NCI-H2081 treated with DMSO at 0.1 percent for 48 hours (cell line): ENCODE measurements at places on chromosomes 3 and 15.

DNA sequence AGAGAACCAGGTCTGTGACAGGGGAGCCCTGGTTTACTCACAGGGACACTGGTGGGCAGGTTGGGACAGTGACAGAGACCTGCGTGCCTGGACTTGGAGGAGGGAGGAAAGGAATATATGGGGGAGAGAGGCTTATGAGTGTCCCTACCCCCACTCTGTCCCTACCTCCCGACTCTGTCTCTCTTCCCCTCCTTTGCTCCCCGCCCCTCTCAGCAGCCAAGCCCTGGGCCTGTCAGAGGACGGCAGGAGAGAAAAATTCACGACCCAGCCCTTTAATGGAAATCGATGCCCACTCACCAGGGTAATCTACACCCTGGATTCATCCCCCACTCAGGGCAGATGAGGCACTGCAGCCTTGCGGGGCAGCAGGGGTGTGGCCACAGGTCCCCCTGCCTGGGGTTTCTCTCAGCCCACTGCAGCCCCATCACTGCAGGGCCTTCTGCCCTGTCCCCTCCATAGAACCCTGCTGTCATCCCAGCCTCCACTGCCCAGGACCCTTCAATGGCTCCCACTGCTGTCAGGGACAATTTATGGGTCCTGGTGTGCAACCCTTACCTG is 135.9 kb upstream of the LINGO1 start:
- DNase-seq = no peak

DNA sequence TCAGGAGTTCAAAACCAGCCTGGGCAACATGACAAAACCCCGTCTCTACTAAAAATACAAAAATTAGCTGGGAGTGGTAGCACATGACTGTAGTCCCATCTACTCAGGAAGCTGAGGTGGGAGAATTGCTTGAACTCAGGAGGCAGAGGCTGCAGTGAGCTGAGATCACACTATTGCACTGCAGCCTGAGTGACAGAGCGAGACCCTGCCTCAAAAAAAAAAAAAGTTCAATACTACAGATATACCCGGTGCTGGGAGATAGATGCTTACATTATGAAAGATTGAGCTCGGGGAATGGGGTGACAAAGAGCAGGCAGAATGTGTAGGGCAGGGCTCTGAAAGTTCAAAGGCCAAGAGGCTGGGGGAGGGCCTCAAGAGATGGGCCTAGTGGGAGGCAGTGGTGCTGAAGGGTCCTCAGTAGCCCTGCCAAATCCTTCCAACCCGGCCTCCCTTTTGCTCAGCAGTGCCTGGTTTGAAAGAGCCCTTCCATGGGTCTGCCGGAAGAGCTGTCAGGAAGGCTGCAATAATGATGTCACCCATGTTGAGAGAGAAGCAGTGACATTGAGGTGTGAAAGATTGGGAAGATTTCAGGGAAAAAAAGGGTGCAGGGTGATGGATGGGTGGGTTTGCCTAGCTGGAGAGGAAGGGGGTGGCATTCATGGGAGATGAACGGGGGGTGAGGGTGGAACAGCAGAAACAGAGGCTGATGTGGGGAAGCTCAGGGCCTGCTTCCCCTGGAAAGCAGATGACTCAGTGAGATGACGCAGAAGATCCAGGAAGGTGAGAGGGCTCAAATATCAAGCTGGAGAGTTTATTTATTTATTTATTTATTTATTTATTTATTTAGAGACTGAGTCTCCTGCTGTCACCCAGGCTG is 20.0 kb upstream of the IREB2 start:
- no peak for DNase-seq

DNA sequence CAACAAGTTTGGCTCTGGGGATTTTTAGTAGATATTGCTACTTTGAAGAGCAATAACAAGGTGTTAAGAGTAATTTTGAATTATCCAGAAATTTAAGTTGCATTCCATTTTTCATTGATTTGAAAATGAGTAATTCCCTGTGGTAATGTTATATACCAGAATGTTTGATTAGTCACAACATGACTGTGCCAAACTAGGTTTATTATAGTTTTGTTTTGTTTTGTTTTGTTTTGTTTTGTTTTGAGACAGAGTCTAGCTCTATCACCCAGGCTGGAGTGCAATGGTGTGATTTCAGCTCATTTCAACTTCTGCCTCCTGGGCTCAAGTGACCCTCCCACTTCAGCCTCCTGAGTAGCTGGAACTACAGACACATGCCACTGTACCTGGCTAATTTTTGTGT is 40.7 kb downstream of the CNOT10 start:
- no peak for DNase-seq

DNA sequence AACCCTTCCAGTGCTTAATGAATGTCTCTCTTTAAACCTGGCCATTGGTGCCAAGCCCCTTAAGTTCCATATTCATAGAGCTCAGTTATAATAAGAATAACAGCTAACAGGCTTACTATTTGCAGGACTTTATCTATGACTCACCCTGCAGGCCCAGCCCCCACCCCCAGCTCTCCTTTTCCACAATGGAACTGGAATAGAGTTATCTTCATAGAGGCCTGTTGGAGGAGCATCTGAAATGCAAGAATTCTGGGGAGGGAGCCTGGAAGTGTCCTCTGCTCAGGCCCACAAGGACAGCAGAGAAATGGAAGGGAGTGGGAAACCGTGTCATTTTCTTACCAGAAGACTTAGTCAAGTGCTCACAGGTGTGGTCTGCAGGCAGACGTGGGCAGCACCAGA is 52.8 kb downstream of the SEMA5B start:
- DNase-seq = no peak

GRCh38 chr3:123071146-123071545 is 4.3 kb downstream of the PDIA5 start:
- DNase-seq = no peak

DNA sequence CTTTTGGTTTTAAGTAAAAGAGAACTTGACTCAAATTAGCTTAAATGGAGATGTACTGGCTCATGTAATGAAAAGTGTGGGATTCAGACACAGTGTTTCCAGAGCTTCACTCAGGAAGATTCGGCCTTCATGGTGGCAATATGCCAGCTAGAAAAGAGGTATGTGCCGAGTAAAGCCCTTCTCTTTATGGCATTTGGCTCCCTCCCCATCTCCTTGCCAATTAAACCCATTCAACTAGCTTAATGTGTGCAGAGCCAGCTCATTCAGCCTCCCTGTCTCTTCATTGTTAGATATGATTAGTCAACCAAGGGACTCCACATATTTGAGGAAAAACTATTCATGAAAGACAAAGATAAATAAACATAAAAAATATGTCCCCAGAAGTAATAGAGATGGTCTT is 15.0 kb upstream of the TRANK1 start:
- peak; percentile 23 for DNase-seq

DNA sequence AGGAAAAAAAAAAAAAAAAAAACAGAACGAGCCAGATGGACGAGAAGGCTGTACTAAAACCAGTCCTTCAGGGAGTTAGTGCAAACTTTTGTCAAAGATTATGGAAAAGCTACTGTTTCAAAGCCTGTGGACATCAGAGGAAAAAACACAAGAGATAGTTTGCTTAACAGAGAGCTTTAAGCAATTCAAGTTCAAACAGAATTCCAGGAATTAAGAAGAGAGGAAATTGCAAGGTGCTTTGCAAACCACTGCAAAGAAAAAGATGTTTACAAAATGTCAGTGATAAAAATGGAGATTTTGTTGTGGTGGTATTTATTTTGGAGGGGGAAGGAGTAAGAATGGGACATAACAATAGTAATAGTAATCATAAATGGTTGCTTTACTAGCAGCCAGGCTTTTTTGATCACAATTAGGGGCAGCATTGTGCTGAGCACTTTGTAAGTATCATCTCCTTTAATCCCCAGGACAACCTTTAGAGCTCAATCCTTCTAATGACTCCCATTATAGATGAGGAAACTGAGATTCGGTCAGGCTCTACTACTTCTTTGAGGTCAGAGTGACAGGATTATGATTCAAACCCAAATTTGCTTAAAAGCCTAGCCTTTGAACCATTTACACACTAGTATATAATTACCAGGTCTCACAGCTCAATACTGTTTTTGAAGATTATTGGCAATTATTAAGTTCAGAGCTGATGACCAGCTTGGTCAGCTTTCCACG is 22.4 kb upstream of the ARHGEF3 start:
- no peak for DNase-seq

DNA sequence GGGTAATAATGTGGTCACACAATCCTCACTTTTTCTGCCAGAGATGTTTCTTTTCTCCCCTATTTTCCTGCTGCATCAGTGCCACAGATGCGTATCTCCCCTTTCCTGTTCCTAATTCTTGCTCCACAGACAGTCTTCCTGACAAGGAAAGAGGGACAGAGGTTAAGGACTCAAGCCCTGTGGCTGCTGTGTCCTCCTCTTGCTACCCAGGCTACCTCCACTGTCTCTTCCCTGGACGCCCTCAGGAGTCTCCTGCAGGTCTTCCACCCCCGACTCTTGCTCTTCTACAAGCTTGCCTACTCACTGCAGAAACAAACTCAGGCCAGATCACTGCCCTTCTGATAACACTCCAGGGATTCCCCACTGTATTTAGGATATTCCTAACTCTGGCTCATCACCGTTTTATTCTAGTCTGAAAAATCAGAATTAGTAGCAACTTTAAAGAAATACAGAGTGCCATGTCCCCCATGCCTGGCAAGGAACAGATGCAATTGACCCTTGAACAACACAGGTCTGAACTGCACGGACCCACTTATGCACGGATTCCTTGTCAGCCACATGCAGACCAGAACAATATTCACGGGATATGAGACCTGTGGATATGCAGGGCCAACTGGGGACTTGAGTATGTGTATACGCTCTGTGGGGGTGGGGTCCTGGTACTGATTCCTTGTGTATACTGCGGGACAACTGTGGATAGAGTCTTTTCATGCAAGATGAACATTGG is 151.8 kb downstream of the GHSR start:
- no peak for DNase-seq

- DNase-seq = no peak
Measured at GRCh38 chr3:78698431-78698830, 1069.4 kb downstream of the ROBO1 start.

GRCh38 chr3:55357796-55358195 is 129.3 kb downstream of the WNT5A start:
- DNase-seq = no peak

DNA sequence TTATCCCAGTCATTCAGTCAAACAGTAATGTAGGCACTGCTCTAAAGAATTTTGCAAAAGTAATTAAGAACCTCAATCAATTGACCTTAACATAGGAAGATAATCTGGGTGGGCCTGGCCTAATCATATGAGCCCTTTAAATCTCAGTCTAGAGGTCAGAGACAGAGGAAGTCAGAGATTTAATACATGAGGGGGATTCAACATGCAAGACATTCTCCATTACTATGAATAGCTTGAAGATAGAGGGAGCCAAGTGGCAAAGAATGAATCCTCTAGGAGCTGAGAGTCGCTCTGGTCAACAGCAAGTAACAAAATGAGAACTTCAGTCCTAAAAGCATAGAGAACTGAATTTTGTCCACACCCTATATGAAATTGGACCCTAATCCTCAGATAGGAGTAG is 39.0 kb upstream of the MBNL1 start:
- no peak for DNase-seq

- DNase-seq = no peak
Measured at GRCh38 chr15:53910852-53911251, 67.4 kb upstream of the UNC13C start.

DNA sequence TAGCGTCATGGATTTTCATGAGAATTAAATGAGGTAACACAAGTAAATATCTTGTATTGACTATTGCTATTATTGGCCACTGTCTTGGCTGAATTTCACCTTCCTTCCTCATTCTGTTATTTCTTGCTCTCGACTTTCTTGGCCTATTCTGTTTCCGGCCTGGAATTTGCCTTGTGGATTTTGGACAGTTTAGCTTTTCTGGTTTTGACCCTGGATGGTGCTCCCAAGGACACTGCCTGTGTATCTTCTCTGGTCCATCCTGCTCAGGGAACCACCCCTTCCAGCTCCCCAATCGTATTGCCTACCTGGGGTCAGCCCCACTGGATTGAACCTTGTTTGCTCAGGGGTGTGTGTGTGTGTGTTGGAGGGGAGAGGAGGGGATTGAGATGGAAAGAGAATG is 376.2 kb upstream of the C2CD4B start:
- no peak for DNase-seq

GRCh38 chr3:195768414-195768813 is 43.3 kb downstream of the MUC4 start:
- no peak for DNase-seq

DNA sequence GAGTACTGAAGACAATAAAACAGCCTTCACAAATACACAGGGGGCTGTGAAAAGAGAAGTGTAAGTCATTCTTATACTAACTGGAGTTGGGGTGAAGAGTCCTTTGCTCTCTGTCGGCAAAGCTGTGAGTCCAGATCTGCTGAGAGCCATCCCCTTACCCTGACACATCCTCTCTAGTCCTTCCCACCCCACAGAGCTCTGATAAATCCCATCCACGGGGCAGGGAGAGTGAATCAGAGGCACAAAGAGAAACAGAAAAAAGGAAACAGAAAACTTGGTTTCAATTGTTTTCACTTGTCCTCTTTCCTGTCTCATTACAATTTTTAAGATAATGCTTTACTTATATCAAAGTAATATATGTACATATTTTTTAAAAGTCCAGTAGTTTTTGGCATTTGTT is 18.2 kb upstream of the ZNF639 start:
- DNase-seq = no peak

DNA sequence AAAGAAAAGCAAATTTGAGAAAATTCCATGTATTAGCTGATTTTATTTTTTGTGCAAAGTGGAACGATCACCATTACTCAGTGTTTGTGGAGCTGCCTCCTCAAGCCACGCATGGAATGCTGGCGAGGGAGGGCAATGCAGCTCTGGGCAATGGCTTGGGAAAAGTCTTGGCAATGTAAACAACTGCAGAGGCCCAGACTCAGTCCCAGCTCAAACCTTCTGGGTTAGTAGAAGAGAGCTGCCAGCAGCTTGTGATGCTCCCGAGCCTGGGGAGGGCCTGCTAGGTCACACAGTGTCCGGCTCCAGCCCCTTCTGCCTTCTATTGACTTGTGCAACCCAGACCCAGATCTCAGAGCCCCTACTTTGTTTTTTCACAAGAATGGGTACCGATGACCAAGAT is 4.3 kb downstream of the EPHB1 start:
- DNase-seq = no peak

DNA sequence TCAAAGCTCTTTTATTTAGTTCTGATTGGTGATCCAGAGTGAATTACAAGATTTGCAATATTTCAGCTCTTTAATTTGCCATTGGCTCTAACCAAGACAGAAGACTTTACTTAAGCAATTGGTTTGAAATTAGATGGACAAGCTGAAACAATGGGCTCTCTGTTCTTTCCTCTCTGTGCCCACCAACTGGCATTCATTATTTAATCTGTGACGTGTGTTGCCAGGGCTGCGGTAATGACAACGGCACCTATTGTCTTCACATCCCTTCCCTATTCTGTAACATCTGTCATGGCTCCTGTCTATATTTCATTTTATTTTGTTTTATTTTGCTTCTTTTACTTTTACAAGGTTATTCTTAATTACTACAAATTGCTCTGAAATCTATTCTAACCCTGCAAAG is 33.9 kb downstream of the PLD1 start:
- no peak for DNase-seq

GRCh38 chr3:146832857-146833458 is 227.8 kb upstream of the PLSCR5 start:
- DNase-seq = no peak

GRCh38 chr3:100928638-100929428 is 64.4 kb downstream of the ABI3BP start:
- DNase-seq = no peak

GRCh38 chr3:30007668-30008067 is 598.7 kb upstream of the TGFBR2 start:
- no peak for DNase-seq

GRCh38 chr3:67723863-67724262 is 69.5 kb upstream of the SUCLG2 start:
- no peak for DNase-seq

GRCh38 chr3:139308560-139308959 is 35.3 kb upstream of the MRPS22 start:
- DNase-seq = no peak
